Stimulated activated CD8-positive, alpha-beta memory T cell treated with anti-CD3 and anti-CD28 coated beads, Interleukin-7, amount 100 ng/mL, for 1 hour (primary cell): ENCODE measurements at places on chromosomes 12 and 14.

- no peak for DNase-seq
Observed at GRCh38 chr12:91074154-91074709, 16.4 kb upstream of the KERA start.

DNA sequence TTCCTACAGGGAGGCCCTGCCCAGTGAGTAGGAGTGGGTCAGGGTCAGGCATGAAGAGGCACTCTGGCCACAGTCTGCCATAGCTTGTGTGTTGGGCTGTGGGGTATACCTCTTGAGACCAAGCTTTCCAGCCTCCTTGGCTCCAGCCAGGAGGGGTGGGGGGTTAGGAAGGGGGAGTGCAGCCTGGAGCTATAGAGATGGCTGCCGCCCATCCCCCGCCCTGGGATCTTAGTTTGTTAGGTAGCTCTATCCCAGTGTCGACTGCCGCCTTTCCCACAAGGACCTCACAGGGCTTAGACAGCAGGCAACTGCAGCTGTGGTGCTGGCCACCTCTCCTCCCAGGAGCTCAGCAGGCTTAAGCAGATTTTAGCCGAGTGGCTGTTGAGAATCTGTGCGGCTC, 216.4 kb downstream of the PLCZ1 start:
- no peak for DNase-seq

DNA sequence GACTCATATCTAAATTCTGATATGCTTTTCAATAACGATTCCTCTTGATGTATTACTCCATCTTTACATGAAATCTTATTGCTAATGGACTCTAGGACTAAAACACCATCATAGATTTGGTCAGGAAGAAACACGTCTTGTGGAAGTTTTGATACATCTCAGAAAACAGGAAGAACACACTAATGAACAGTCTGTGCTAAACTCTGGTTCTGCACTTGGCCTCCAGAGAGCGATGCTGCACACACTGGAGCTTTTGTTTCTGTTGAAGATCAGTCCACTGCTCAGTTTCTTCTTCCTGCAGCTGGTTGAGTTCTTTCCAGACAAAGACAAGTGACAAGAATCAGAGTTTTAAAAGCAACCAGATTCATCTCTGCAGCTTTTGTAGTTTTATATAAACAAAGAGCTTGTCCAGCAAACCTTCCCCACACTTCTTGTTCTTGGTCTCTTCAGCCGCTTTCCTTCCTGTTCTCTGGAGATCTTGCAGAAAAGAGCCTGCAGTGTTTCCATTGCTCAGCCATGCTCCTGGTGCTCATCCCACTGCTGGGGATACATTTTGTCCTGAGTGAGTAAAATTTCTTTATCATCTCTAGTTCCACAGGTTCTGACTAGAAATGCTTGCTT, 229.1 kb upstream of the OR4E1 start:
- DNase-seq = no peak

- no peak for DNase-seq
Observed at GRCh38 chr14:59020382-59020781, 168.1 kb upstream of the DAAM1 start.

DNA sequence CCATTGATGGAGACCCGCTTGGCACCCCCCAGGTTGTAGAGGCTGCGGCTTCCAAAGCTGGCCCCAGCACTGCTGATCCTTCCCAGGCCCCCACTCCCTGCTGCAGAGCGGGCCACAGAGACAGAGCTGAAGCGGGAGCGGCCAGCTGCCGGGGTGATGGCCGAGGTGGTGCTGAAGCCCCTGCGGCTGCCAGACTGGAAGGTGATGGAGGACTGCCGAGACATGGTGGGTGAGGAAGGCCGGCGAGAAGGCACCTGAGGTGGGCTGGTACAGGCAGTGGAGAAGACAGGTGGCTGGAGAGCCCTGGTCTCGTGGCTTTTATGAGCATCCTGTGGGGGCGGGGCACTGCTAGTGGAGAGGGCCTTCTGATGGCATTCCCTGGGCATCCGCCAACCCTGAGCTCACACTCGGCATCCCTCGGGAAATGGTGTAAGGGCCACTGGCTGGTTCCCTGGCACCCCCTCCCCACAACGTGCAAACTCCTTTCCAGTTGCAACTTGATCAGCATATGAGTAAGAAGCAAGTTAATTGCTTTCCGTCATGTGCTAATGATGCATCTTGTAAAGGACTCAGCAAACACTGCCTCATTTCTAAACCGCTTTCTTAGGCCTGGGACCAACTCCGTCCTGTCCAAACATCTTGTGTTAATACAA, at the start of gene KRT75:
Gene KRT75 (minus strand): TSS at position 291 of the 653 bp plus-strand sequence. CDS start 67 bp downstream, at position 224.
- DNase-seq = no peak

GRCh38 chr14:105067969-105068301, 2.7 kb upstream of the GPR132 start:
- no peak for DNase-seq

- no peak for DNase-seq
Observed at GRCh38 chr14:63793376-63793775, 59.4 kb upstream of the SYNE2 start.

- no peak for DNase-seq
Observed at GRCh38 chr14:40240245-40240859, 808.1 kb upstream of the FBXO33 start.

GRCh38 chr12:91556909-91557308, 374.3 kb upstream of the DCN start:
- no peak for DNase-seq

- DNase-seq = no peak
Observed at GRCh38 chr14:33510991-33511390, 439.9 kb downstream of the EGLN3 start.

DNA sequence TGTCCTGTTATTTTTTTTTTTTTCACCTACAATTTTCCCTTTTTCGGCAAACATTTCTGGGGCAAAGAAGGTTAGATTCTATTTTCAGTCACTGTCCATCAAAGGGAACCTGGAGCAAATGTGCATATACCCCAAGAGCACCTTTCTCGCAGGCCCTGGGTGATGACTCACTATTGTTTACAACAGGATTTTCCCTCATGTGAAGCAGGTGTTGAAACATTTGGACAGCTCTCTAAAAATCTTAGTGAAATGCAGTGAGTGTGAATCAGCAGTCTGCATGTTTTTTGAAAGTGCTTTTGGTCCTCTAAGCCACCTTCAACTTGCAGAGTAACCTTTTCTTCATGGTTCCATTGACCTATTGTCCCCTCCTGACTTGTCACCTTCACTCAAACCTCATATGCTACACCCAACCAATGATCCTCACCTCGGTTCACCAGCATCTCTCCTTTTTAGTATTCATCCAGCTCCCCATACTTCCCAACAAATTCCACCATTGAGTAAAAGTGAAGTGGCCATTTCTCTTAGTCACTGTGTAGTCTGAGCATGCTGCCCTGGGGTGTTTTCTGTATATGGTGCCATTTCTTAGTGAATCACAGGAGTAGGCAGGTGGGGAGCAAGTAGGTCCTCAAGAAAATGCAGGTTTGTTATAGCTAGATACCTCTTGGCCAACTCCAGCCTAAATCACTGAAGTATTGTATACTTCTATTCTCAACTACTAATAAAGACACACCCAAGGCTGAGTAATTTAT, 260.2 kb downstream of the BMP4 start:
- DNase-seq = no peak

GRCh38 chr12:2813214-2814185, 1.0 kb downstream of the ITFG2 start:
- no peak for DNase-seq

- no peak for DNase-seq
Observed at GRCh38 chr14:103281496-103282231, 52.4 kb upstream of the EIF5 start.

- no peak for DNase-seq
Observed at GRCh38 chr12:26125400-26126339, 833 bp upstream of the BHLHE41 start.

- DNase-seq = no peak
Observed at GRCh38 chr14:49581209-49582112, 4.7 kb downstream of the RPS29 start.

DNA sequence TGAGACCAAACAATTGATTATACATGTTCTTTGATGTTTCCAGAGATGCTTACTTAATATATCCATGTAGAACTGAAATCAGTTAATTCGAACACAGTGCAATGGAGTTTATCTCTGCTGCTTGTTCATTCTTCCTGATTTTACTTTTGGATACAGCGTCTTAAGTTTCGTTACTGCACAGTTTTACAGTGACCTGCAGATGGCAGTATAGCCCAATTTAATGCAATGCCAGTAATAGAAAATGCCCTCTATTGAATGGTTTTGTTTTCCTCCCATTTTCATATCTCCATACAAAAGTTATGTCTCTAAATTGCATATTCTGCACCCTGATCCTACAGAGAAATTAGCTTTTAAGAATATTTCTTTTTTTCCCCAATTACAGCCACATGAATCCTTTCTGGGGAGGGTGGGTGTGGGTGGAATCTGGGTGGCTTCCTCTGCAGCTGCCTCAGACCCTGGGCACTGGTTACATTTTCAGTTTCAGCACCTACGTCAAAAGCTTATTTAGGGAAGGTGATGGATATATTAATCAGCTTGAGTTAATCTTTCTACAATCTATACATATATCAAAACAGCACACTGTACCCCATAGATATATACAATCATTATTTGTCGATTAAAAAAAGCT, 101.1 kb upstream of the DCD start:
- no peak for DNase-seq

DNA sequence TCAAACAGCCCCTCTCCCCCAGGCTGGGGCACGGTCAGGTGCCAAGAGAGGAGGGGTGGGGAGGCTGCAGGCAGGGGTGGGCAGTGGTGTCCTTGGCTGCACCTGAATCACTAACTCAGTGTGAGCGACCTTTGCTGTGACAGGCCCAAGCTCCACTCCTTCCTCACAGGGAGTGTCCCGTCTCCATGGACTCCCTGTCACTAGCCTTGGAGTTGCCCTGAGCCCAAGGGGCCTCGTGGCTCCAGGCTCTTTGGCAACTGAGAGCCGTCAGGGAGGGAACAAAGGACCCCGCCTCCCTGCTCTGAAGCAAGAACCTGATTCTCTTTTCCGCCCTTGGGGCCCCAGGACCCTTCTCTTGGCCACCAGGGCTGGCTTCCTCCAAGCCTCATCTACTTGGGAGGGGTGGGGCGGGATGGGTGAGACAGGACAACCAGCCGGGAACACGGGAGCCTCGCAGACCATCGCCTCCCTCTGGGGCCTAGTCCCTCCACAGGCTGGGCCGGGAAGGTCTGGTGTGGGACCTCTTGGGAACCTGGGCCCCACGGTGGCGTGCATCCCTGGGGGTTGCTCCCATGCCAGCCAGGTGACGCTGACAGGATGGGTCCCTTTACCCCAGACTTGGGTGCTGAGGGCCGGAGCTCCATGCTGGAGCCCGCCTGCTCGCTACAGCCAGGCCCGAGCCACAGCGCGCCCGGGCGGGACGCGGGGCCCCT, 935 bp upstream of the ADSS1 start:
- DNase-seq = no peak

GRCh38 chr14:40601063-40601462, 1005.6 kb upstream of the LRFN5 start:
- no peak for DNase-seq

- no peak for DNase-seq
Observed at GRCh38 chr12:66877925-66878324, 199.0 kb upstream of the GRIP1 start.

GRCh38 chr14:89861630-89862029, 92.9 kb downstream of the EFCAB11 start:
- no peak for DNase-seq

GRCh38 chr12:55057481-55057880, 37.7 kb downstream of the NEUROD4 start:
- no peak for DNase-seq

DNA sequence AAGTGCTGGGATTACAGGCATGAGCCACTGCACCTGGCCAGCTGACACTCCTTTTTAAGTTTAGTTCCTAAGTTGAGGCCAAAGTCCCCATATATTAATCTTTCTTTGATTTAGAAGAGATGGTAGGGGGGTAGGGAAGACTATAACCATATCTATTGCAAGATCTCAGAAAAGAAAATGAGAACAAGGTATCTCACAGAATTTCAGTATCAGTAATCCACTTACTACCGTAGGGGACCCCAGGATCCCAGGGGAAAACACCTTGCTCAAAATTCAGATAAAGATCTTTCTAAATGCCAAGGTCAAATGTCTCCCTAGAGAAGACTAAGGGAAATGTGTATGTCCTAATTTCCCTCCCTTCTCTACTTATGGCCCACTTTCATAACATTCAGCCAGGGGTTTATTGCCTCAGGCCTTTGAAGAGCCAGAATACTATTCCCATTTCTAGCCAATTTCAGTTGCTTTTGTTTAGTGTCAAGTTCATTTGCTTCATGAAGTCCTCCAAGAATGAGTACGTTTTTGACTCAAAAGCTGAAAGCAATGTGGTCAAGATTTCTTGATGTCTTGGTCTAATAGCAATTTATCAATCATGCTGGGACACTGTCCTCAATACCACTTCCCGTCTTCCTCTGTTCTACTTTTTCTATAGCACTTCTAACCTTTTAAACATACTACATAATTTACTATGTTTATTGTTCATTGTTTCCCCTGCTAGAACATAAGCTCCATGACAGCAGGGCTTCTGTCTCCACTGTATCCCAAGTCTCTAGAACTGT, 86.3 kb downstream of the DCAF5 start:
- DNase-seq = no peak

- DNase-seq = no peak
Observed at GRCh38 chr12:61356485-61356884, 903.7 kb upstream of the USP15 start.

- DNase-seq = no peak
Observed at GRCh38 chr14:88937706-88938105, 113.3 kb downstream of the TTC8 start.

- no peak for DNase-seq
Observed at GRCh38 chr12:130132831-130133511, 29.3 kb upstream of the FZD10 start.

GRCh38 chr12:88576866-88577265, 3.4 kb downstream of the KITLG start:
- no peak for DNase-seq

DNA sequence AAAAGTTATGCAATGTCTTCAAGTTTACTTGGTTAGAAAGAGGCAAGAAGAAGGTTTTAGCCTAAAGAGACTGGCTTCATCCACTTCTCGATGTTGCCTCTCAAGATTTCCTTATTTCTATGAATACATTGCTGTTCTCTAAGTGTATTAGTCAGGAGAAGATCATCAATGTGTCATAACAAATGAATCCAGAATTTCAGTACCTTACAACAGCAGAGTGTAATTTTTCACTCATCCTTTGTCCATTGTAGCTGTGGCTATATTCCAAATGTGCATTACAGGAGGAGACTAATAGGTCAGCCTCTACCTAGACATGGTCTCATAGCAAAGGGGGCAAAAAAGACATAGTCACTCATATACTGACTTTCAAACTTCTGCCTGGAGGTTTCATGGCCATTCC, 579.1 kb downstream of the PRKD1 start:
- no peak for DNase-seq

GRCh38 chr14:55739967-55740648, 160.1 kb downstream of the KTN1 start:
- no peak for DNase-seq

DNA sequence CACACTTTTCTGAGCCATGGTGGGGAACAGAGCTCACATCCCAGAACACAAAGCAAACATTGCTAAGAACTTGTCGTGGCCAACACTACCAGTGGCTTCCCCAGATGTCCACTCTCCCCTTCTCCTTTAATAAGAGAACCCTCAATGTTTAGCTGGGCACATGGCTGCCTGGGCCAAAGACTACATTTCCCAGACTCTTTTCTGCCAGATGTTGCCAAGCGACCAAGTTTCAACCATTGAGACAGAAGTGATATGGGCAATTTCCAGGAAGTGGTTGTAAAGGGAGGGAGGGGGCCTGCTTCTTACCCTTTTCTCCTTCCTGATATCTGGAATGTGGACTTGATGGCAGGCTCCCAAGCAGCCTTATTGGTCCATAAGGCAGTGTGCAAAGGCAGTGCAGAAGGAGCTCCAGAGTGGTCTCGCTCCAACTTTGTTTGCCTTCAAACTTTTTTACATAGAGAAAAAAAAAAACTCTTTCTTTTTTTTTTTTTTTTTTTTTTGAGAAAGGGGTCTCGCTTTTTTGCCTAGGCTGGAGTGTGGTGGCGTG, 24.9 kb upstream of the JDP2 start:
- no peak for DNase-seq
